ENCODE measurements at places on chromosomes 7 and 10.

DNA sequence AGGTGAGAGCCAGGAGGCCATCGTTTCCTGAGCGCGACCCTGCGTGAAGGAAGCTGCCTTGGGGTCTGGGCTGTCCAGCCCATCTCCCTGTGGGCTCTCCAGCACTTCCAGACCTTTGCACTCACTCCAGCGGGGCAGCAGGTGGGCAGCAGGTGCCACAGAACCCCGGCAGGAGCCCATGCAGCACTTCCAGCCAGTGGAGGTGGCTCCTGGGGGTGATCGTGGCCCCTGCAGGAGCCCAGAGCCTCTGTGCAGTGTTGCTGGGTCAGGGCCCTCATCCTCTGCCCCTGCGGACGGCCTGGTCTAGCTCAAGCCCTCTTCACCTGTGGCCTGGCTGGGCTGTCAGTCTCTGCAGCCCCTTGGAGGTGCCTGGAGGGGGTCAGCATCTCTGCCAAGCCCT, 59.9 kb downstream of the PWWP2B start:
- no peak for DNase-seq

- DNase-seq, result no peak
Measured at GRCh38 chr7:117793521-117793920, 79.7 kb downstream of the CTTNBP2 start.

- no peak for DNase-seq
Measured at GRCh38 chr10:88222881-88223280, 359.5 kb downstream of the PTEN start.

GRCh38 chr10:21293518-21294356, 231.7 kb downstream of the SKIDA1 start:
- no peak for DNase-seq

- DNase-seq, result no peak
Measured at GRCh38 chr10:66882271-66882670, 43.6 kb upstream of the LRRTM3 start.
